ENCODE measurements at places on chromosomes 3 and 15.

DNA sequence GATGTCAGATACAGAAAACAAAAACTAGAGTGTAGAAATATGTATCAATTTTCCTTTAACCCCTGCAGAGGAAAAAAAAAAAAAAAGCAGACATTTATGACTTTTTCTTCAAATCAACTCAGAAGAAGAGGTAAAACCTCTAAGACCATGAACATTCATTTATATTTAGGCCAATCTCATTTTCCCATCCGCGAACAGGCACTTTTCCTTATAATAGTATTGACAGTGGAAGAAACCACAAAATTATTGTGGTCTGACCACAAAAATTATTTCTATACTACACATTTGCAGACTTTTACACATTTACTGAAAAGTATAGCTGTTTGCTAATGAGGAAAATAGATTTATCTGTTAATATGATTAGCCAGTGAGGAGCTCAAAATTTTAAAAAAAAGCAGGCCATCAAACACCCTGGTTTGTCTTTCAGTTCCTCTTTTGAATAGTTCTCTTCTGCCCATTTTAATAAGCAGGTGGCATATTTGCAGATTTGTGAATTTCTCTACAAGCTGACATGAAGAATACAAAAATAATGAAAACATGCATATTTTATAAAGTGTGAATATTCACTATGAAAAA lies 5.7 kb downstream of the OSBPL11 start:
- no peak for DNase-seq

DNA sequence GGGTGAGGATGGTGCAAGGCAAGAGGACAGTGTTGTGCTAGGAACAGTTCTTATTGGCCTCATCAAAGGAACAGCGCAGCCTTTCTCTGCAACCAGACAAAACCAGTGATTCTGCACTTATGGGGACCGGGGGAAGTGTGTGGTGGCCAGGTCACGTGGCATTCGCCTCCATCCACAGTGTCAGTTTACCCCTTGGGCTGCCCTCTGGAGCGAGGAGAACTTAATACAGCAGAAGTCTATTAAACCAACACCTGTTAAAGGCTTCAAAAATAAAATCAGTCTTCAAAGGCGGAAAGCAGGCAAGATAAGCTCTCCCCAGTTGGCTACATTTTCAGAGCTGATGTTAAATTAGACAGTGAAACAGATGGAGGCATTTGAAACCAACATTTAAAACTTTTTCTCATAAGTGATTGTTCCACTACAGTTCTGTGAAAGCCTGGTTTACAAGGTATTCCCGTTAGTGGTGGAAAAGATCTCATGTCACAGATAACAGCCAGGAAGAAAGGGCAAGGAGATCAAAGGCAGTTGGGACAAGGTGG lies 75.2 kb downstream of the LRIG1 start:
- no peak for DNase-seq

DNA sequence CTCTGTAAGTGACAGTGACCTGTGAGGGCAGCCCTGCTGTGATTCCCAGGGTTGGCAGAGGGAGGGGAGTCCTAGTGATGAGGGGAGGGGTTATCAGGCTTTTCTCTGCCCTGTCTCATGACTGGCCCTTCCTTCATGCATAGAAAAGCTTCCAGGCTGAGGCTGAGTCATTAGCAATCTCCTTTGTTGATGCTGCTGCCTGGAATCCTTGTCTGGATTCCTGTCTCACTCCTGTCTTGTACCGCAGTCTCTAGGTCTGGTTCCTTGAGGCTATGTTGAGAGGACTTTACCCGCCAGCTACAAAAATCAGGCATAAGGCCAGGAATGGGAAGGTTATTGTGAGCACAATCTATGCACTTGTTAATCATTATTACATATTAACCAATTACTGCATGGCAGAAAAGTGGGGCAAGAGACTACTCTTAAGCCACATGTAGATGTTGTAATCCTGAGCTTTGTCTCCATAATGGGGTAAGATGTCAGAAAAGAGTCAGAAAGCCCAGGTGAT lies 7.2 kb downstream of the KLHL6 start:
- DNase-seq = no peak

- DNase-seq = no peak
Measured at GRCh38 chr15:72770673-72771328, 12.8 kb downstream of the ADPGK start.

GRCh38 chr15:79595995-79596622 lies 164.0 kb downstream of the MINAR1 start:
- peak; percentile 75 for DNase-seq

GRCh38 chr3:65019443-65020055 lies 331.7 kb upstream of the ADAMTS9 start:
- DNase-seq = no peak

GRCh38 chr3:124510290-124510689 lies 220.0 kb upstream of the UMPS start:
- no peak for DNase-seq

- DNase-seq = no peak
Measured at GRCh38 chr3:190017521-190018288, 103.0 kb downstream of the P3H2 start.

- DNase-seq = peak; percentile 43
Measured at GRCh38 chr15:51726302-51727073, 11.0 kb downstream of the LYSMD2 start.

DNA sequence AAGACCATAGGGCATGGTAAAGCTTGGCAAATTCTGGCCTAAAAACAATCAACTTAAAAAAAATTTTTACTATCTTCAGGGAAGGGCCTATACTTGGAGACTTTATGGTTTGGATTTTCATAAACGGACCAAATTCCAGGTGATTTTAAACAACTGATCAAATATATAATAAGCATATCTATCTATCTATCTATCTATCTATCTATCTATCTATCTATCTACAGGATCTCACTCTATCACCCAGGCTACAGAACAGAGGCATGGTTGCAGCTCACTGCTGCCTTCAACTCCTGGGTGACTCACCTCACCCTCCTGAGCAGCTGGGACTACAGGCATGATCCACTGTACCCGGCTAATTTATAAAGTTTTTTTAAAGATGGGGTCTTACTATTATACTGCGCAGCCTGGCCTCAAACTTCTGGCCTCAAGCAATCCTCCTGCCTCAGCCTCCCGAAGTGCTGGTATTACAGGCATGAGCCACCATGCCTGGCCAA lies 6.7 kb downstream of the SPPL2A start:
- DNase-seq = no peak

DNA sequence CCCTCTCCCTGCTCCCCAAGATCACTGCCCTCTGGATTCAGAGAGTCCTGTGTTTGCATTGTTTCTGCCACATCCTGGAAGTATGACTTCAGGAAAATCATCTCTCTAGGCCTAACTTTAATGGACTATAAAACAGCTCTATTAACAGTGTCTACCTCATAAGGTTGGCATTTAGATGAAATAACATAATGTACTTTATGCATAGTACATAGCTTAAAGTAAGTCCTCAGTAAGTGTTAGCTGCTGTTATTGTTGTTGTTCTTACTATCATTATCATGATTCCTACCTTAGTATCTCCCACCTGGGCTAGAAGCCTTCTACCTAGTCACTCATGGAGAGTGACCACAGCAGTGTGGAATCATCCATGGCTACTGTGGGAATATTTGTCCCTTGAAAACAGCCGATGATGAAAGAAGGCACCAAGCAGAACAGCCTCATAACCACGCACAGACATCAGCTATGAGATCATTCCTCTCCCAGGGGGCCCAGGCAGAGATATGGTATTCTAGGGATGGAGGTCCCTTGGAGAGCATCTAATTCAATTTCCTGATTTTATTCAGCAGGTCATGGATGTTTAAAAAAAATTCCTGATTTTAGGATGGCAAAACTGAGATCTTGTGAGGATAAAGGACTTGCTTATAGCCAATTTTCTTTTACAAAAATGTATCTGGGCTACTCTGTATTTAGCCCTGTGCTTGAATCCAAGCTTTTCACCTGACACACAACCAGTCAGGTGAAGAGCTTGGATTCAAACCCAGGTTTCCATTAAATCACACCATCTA lies 1.9 kb downstream of the FSD2 start:
- DNase-seq = no peak

DNA sequence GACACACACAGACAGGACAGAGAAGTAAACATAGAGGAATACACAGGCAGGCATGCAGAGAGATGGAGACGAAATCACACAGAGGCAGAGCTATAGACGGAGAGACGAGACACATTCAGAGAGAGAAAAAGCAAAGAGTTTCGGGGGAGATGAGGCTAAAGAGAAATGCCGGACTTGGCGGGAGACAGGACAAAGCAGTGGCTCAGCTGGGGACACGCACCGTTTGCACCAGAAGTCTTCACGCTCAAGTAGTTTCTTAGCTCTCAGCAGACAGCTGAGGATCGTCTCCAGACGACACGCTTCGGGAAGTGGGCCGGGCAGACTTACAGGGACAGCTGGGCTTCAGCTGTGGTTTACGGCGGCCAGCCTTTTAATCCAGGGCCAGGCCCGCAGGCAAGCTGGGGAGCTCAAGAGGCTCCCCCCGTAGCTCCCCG lies 56.2 kb upstream of the DLG1 start:
- no peak for DNase-seq

- DNase-seq = no peak
Measured at GRCh38 chr15:66253418-66254088, at the start of gene MEGF11. Gene MEGF11 (minus strand): TSS chr15:66253750. CDS start chr15:66128403, 125,347 bp downstream.

DNA sequence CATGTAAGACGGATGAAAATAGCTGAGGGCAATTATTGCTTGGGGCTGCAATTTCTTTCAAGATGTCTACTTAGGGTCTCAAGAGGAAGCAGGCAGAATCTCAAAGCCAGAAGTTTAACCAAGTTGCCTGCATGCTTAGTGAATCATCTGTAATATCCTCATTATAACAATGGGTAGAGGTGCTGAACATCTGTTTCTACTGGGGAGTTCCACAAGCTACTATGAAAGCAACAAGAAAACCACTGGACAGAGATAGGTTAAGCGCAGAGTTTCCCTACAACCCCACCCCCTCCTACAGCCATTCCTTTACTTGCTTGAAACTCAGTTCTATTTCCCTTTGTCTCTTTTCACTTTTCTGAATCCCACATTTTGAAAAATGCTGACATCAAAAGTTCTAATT lies 759.4 kb upstream of the GBE1 start:
- DNase-seq = no peak

DNA sequence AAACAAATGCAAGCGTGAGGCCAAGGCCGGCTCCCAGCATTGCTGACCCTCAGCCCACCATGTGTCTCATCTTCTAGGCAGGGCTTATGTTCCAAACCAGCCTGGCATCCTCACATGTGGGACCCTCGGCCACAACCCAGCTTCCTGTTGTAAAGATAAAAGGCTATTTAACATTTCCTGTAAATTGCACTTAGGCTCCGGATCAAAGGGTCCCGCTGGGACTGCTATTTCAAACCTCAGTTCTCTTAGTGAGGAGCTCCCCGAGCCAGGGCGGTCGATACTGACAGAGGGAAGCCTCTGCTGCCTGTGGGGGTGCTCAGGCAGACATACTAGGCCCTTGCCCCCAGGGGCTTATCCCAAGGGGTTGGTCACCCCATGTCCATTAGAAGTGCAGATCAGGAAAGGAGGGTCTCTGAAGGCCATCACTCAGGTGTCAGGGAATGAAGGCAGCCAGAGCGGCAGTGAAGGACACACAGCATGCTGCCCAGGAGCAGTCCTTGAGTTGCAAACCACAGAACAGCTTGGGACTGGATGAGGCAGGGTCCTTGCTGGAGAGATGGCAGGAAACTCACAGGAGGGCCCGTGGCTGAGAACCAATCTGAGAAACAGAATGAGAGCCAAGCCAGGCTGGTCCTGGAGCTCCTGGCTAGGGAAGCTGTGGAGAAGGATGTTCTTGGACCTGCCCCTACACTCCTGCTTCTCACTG lies 239.9 kb downstream of the TLE3 start:
- no peak for DNase-seq

- no peak for DNase-seq
Measured at GRCh38 chr3:42780892-42781700, 8.0 kb upstream of the CCDC13 start.

GRCh38 chr3:59127071-59127470 lies 77.2 kb upstream of the CFAP20DC start:
- DNase-seq = no peak

- no peak for DNase-seq
Measured at GRCh38 chr3:110929816-110930215, 141.8 kb upstream of the NECTIN3 start.

GRCh38 chr3:139264375-139264774 lies 79.4 kb upstream of the MRPS22 start:
- DNase-seq = no peak

DNA sequence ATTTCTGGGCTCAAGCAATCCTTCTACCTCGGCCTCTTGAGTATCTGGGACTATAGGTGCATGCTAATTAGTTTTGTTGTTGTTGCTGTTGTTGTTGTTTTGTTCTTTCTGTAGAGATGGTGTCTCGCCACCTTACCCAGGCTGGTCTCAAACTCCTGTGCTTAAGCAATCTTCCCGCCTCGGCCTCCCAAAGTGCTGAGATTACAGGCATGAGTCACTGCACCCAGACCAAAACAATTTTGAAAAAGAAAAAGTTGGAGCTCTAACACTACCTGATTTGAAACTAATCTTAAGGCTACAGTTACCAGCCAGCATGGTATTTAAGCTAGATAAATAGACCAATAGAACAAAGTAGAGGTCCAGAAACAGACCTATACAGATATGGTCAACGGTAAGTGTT lies 29.8 kb downstream of the KPNA1 start:
- DNase-seq = no peak

- DNase-seq = no peak
Measured at GRCh38 chr15:85986741-85987140, 92.9 kb upstream of the AGBL1 start.

DNA sequence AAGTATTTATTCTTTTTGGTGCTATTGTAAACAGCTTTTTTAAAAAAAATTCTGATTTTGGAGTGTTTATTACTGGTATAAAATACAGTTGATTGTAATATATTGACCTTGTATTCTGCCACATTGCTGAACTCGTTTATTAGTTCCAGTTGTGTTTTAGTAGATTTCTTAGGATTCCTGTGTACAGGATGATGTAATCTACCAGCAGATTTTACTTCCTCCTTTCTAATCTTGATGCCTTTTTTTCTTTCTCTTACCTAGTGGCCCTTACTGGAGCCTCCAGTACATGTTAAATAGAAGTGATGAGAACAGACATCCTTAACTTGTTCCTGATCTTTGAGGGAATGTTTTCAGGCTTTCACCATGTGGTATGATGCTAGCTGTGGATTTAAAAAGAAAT lies 70.4 kb upstream of the KY start:
- no peak for DNase-seq

GRCh38 chr3:188046561-188047211 lies 107.3 kb upstream of the LPP start:
- DNase-seq = no peak

DNA sequence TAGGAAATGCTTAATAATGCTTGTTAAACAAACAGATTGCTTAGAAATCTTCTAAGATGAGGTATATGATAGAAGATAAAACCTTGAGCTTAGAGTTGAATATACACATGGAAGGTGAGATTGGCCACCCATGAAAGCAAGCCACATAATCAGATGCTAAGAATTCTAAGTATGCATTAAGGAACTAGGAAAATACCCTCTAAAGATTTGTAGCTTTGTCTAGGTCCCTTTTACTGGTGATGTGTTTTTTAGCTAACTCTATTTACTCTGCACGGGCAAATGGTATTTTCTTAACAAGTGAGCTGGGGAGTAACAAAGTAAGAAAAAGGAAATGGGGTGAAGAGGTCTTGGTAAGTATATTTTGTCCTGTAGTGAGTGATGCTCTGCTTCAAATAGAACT lies 310.3 kb downstream of the OXSM start:
- no peak for DNase-seq

All from stimulated activated CD4-positive, alpha-beta T cell treated with anti-CD3 and anti-CD28 coated beads, Interleukin-1b, Interleukin-23, amount 100 ng/mL, for 48 hours (primary cell).